ENCODE measurements at places on chromosomes 3 and 15.
A peak's percentile ranks its signal among the peaks of the same experiment; 100 is the strongest.

DNA sequence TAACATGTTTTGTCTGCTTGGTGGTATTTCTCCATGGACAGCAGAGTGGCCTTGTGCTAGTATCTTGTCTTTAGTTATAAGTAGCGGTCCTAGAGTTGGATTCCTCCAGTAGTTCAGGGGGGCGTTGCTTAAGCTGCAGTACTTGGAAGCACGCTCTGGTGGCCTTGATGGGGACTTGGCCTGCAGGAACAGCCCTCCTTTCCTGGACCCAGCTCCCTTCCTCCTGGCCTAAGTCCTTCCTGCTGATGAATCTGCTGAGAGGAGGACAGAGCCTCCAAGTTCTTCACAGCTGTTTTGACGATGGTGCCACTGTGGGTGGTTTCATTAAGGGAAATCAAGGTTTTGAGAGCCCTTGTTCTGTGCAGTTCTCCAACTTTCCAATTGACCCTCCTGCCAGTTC lies 38.6 kb upstream of the SEC22A start:
- no peak for DNase-seq

DNA sequence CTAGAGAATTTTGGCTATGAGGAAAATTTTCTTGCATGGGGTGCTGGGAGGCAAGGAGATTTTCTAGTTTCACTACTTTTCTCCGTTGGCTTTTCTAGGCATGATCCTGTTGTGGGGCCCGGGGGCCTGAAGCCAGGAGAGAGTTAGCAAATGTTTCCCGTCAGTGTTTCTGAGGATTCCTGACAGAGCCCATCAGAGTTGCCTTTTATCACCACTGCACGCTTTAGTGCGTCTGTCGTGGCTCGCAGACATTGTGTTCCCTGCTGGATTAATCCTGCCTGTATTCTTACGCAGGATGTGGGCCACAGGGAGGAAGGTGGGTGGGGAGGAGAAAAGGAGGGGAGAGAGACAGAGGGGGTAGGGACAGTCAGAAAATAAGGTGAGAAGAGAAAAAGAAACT lies 18.1 kb upstream of the BOC start:
- DNase-seq: no peak

GRCh38 chr3:30554317-30554690 lies 52.1 kb upstream of the TGFBR2 start:
- DNase-seq: no peak

DNA sequence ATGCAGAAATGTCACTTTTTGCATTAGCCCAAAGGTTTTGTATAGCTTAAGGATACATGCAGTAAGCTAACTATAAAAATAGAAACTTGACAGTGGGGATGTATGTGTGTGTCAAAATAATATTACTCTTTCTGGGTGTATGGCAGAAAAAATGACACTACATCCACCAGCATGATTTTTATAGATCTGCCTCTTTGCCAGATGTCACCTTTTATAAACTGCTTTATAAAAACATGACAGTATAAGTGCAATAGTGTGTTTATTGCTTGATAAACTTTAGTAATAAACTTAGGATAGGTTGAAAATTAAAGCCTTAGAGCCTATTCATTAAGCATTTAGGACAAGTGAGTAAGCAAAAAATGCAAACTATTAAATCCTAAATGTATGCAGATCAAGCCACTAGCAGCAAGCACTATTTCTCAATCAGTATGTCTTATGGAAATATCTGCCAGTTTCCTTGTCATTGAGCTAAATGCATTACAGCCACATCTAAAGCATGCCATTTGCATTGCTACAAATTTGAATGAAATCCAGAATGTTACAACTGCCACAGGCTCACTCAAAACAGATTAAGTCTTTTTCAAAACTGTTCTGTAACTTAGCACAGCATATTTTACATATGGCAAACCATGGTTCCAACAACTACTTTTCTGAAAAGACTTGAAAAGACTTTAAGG lies 935.0 kb downstream of the FHIT start:
- DNase-seq: no peak

- no peak for DNase-seq
These were observed 13.0 kb downstream of the PLCD1 start for GRCh38 chr3:38016410-38016809.

DNA sequence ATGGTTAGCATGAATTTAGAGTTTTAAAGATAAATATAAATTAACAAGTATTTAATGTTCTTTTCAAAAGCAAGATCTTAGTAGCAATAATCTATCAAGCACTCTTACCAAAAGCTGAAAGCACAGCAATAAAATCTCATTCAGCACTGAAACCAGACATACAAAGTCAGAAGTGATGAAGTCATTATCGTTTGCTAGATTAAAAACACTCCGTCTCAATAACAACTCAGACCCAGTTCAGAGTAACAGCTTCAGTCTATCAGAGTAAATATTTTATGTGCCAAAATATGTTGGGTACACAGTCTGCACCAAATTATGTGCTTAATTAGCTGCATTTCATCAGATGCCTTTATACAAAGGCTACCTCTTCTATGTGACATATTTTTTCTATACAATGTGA lies 41.6 kb downstream of the CPA3 start:
- DNase-seq: no peak

GRCh38 chr15:86689006-86689405 lies 609.3 kb downstream of the AGBL1 start:
- DNase-seq: no peak

GRCh38 chr3:182252802-182253201 lies 540.5 kb upstream of the ATP11B start:
- no peak for DNase-seq

GRCh38 chr15:49315391-49315823 lies 107.6 kb upstream of the FGF7 start:
- no peak for DNase-seq

DNA sequence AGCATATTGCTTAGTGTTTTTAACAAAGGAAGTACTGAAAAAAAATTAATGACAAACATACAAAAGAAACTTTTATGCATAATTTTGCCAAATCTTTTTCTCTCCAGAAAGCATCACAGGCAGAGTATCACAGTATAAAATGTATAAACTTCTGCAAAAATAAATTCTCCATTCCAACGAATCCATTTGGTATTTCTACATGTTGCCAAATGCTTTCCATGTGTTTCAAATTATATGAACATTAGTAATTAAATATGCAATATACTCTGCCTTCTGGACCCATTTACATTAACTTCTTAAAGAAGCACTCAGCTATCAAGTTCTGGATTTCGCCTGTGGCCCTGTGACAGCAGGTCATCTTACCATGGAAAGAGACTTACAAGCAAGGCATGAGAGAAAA lies 189.1 kb upstream of the ALCAM start:
- no peak for DNase-seq

- no peak for DNase-seq
These were observed 20.0 kb upstream of the PLCL2 start for GRCh38 chr3:16864610-16865313.

GRCh38 chr3:127428344-127428997 lies 140.6 kb upstream of the PRR20G start:
- DNase-seq: no peak

DNA sequence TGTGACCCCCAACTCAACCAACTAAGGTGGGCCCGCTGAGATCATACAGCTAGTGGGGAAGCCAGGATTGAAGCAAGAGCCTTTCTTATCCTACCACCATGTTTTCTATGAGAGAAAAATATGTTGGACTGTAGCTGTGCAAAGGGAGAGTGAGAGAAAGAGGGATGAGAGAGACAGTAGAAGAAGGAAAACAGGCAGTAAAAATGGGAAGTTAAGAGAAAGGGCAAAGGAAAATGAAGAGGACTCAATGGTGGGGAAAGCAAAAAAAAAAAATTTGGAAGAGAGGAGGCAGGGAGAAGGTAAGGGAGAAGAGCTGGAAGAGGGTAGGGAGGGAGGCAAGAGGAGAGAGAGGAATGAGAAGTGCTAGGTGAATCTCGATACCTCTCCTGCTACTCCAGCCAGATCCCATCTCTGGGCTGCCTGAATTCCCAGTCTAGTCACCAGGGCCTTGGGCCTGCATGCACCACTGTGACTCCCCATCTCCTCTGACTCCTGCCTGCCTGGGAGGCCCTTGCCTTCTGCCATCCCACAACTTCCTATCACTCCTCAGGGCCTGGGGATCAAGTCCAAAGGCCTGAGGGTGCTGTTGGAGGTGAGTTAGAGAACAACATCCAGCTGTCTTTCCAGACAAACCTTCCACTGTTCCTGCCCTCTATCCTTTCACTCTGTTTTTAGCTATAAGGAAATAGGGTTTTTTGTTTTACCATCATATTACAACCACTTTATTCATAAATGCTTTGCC lies 15.7 kb downstream of the FAM81A start:
- no peak for DNase-seq

GRCh38 chr15:39448409-39448808 lies 132.5 kb upstream of the THBS1 start:
- no peak for DNase-seq

DNA sequence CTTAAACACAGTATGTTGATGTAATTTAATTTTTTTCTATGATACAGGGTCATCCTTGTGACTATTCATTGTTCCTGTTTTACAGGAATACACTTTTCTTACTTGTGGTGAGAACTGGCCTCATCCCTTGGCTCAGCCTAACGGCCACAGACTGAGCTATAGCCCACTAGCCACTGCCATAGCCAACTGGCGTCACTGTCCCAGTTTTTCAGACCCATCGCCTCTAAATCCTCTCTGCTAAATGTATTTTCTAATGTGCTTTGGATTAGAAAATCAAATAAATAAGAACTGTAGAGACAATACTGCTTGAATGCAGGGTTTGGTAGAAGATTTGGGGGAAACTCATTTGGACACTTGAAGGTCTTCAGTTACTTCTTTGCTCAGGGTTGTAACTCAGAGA lies 113.1 kb downstream of the TIGIT start:
- no peak for DNase-seq

- DNase-seq: no peak
These were observed 18.2 kb upstream of the JMJD7 start for GRCh38 chr15:41809526-41810220.

- peak; percentile 14 for DNase-seq
These were observed 1.3 kb downstream of the DGKG start for GRCh38 chr3:186360779-186361178.

DNA sequence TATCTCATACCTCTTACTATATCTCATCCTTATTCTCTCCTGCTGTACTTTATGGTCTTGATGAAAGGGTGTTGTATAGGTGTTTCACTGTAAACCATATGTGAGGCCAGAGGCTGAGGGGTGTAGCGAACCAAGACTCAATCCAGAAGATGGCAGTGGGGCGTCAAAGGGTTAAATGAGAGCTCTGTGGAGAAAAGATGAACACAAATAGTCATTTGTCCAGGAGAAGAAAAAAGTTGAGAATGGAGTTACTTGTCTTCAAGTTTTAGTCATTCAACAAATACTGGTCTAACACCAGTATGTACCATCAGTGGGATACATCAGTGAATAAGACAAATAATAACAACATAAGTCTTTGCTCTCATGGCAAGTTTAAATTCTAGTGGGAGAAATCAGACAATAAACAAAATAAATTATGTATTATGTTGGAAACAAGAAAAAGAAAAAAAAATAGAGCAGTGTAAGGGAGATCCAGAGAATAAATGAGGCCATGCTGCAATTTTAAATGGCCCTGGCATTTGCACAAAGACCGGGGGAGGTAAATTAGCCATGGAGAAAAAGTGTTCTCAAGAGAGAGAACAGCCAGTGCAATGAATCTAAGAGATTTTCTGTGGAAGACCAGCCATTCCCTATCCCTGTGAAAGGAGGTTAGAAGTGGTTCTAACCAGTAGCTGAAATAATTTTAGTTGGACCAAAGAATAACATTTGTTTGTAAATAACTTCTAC lies 77.0 kb upstream of the UMPS start:
- DNase-seq: no peak

- DNase-seq: no peak
These were observed 261.6 kb downstream of the SHQ1 start for GRCh38 chr3:72586694-72587093.

- DNase-seq: no peak
These were observed 113.8 kb upstream of the EPHA6 start for GRCh38 chr3:96700322-96701315.

DNA sequence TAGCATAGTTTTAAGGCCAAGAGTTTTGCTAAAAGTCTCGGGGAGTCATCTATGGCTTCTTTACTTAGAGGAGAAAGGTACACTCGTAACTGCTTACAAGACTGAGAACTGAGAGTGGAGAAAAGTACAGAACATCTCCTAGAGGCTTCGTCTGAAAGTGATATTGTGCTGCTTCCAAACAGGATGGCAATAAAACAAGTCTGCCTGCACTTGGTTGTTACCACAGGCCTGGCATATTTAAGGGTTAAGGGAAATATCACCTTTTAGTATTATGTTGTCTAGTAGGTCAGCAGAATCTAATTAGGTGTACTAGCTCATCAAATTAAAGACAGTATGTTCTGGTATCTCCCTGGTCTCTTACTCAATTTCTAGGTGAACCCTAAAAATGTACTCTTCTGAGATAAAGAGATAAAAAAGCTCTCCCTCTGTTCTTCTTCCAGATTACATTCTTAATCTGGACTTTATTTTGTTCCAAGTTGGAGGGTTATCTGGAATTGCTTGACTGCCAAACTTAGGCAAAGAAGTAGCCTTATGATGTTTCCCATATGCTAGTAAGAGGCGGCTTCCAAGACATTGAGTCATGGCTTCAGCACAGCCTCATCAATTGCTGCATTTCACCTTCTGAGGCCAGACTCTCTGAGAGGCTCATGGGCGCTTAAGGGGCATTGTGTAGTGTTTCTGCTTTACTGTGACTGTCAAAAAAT lies 181.3 kb downstream of the LSAMP start:
- DNase-seq: no peak

- DNase-seq: no peak
These were observed 445.9 kb downstream of the UNC13C start for GRCh38 chr15:54424171-54424570.

GRCh38 chr15:34987609-34988026 lies 469 bp downstream of the ZNF770 start:
- DNase-seq: no peak

GRCh38 chr3:124467980-124468902 lies 262.0 kb upstream of the UMPS start:
- no peak for DNase-seq

- no peak for DNase-seq
These were observed 103.1 kb downstream of the DTWD1 start for GRCh38 chr15:49723981-49724380.

- DNase-seq: no peak
These were observed 24.4 kb downstream of the PCSK6 start for GRCh38 chr15:101464999-101465669.

DNA sequence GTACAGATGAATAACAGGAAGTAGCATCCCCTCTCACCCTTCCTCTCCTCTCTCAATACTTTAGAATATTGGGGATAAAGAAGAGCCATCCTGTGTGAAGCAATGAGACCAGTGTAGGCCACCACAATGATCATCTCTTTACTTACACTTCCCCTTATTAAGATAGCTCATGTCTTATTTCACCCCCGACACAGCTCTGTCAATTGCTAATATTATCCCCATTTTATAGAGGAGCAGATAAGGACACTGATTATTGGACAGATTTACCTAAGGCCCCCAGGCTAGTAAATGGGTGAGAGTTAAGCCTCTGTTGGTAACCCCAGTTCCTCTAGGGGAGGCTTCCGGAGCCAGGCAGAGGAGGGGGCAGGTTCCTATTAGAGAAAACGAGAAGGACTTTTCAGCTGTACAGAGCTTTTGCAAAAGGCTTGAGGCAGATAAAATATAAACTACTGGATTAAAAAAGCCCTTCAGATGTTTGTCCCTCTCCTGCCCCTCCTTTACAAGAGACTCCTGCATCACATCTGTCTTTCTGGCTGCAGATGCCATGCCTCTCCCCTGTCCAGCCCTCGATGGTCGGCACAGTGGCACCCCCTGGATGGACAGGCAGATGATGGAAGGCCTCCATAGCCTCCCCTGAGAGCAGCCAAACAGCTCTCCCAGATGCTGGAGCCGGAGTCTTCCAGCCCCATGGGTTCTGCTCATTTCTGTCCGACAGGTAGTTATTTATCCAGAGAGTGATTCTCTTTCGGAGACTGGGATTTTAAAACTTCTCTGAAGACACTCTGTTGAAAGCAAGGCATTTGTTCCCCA lies 49.4 kb upstream of the LCTL start:
- DNase-seq: peak; percentile 37
